ENCODE measurements at places on chromosomes 6 and 20.

- DNase-seq = no peak
Measured at GRCh38 chr6:4093288-4093687, 14.4 kb upstream of the FAM217A start.

GRCh38 chr20:58155148-58155925 lies 73.1 kb downstream of the ANKRD60 start:
- no peak for DNase-seq

GRCh38 chr20:49568278-49569151 lies 578 bp upstream of the PTGIS start:
- no peak for DNase-seq

GRCh38 chr20:10758446-10758845 lies 84.6 kb upstream of the JAG1 start:
- no peak for DNase-seq

DNA sequence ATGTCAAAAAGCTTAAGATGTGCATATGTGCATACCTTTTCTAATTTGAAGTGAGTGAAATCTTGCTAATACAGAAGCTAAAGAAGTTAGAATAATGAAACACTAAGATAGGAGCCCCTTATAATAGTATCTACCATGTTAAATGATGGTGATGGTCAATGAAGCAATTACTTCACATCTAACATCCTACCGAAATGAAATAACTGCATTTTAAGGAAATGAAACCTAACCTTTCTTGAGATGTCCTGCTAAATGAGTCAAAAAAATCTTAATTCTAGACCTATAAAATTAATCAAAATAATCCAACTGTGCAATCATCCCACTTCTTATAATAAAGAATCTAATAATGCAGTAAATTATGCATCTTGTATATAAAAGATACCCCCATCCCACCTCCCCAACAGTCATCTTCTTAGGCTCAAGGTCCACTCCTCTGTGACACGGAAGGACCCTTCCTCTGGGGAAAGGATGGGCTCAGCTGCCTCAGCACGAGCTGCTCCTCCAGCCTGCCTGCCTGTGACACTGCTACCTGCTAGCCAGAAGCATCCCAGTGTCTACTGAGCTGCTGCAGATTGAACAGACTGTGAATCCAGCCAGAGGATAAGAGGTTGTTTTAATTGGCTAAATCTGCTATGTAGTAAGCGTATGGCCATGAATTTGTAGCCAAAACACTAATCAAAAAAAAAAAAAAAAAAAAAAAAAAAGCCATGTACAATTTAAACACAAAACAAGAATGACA lies 129.6 kb upstream of the BEND3 start:
- DNase-seq = no peak

DNA sequence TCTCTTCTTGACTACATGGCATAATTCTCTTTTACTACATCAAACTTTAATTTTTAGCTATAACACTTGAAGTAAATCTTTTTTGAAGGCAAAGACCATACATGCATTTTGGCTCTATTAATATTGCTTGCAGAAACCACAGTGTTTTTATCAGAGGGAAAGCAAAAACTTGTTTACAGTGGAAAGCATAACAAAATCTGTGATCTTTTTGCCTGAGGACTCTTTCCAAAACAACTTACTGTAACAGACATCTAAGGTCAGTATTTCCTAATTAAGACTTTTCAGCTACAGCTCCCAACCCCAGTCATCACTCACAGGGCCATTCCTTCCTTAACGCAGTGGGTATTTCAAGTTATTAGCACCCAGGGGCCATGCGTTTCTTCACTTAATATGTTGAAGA lies 274.7 kb downstream of the CDKAL1 start:
- no peak for DNase-seq

DNA sequence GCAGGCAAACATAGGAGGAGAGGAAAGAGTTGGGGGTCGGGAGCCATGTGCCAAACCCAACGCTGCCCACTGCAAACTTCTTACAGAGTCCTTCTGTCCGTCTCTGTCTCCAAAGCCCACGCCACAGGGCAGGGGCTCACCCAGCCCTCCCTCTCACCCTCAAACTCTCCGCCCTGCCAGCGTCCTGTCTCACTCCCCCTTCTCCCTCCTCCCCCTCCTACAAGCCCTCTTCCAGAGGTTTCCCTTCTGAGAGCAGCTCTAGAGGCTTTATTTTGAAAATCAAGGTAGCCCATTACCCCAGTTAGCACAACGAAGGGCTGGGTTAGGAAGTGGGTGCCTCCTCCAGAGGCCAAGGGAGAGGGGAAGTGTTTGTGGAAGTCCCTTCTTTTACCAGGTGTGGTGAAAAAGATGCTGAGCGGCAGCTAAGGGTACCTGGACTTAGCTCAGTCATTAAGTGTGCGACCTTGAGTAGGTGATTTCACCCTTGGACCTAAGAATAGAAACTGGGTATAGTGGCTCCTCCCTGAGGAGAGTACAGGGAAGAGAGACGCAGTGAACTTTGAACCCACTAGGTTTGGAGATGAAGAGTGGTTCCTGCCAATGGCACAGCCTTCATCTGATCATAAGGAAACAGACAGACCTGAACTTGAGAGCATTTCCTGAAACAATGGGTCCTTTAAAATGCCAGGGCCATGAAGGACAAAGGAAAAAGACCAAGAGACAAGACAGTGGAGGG lies 123.8 kb downstream of the BANF2 start:
- no peak for DNase-seq

- no peak for DNase-seq
Measured at GRCh38 chr6:89298680-89299465, 16.2 kb downstream of the GABRR2 start.

DNA sequence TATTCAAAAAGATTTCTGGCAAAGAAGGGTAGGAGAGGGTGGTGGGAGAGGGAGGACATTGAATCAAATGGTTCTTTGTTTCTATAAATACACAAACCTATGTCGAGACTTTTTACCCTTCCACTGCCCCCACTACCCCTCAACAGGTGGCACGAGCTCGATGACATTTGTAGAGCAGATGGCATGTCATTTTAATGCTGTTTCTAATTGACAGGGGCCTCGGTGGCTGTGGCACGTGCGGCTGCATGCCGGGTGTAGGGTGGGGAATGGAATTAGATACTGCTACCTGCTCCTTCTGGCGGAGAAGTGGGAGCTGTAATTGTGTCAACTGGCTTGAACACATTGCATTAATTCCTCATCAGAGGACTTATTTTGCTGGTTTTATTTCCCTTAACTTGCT lies 29.1 kb upstream of the SASH1 start:
- DNase-seq = no peak

DNA sequence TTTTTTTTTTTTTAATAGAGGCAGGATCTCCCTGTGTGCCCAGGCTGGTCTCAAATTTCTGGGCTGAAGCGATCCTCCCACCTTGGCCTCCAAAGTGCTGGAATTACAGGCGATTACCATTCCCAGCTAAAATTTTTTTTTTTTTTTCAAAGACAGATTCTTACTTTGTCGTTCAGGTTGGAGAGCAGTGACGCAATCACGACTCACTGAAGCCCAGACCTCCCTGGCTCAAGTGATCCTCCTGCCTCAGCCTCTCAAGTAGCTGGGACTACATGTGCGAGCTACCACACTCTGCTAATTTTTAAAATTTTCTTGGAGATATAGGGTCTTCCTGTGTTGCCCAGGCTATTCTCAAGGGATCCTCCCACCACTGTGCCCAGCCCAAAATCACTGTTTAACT lies 58.0 kb upstream of the MYO6 start:
- no peak for DNase-seq

- no peak for DNase-seq
Measured at GRCh38 chr20:50487397-50487796, 22.8 kb upstream of the PTPN1 start.

DNA sequence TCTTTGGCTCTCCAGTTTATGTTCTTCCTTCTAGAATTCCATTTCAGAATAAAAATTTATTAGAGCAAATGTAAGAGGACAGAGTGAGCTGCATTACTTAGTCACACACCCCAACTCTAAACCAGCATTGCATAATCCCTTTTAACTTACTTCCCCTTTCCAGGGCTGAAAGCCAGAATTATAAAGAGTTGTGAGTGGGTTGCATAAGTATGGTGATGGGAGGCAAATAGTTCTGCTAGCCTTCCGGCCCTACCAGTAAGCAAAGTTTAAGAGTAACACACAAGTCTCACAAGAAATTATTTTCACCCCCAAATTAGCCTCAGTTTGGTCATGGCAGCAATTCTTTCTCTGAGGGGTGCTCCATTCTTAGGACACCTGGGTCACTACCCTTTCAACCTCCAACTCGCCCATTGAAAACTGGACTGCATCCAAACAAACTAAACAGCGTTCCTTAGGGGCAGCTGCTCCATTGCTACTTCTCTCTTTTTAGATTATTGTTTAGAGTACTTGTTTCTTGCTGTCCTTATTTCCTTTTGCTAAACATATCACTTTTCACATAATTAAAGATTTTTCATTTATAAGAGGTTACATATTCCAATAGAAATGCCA lies 1.6 kb downstream of the KIAA0408 start:
- DNase-seq = peak; percentile 82

DNA sequence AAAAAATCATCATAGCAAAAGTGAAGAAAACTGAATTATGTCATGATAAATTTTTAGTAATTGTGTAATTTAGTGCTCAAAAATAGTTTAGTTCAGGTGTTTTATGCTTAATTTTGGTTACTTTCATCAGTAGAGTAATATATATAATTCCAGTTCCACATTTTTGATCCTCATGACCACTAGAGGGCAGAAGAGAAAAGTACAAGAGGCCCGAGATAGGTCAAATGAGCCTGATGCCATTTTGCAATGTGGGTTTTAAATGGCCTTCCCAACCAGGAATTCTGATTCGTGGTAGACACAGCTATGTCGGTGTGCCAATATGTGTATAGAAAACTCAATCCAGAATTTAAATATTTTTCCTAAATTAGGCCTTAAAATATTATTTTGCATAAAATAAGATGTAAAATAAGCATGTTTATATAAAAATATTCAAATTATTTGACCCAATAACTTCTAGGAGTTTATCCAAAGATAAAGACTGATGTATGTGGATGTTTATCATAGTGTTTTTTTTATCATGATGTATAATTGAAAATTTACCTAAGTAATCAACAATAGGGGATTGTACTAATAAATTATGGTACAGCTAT lies 159.7 kb upstream of the RPS6KA2 start:
- peak; percentile 81 for DNase-seq

- no peak for DNase-seq
Measured at GRCh38 chr6:43742931-43743632, 26.9 kb upstream of the VEGFA start.

DNA sequence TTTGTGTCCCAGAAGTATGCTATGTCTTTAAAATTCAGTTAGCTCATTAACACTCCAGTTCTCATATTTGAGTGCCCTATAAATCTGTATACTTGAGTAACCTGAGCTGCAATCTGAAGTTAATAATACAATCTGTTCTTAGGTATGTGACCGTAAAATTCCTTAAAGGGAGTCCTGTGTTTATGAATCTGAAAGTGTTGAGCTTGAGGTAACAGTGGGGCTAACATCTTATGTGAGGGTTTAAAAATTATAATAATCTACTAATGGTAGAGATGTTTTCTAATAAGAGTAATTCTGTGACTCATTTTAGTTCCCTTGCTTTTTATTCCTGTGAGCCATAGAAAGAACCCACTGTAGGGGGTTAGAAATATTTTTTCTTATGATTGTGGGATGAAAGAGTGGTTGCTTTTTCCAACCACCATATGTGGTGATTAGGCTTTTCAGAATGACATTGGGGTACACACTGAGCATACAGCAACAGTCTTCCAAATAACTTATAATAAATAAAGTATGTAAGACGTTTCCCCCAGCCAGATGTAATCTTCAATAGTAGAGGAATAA lies 121.2 kb downstream of the BCKDHB start:
- DNase-seq = no peak

GRCh38 chr6:62570372-62570771 lies 284.3 kb upstream of the KHDRBS2 start:
- DNase-seq = no peak

DNA sequence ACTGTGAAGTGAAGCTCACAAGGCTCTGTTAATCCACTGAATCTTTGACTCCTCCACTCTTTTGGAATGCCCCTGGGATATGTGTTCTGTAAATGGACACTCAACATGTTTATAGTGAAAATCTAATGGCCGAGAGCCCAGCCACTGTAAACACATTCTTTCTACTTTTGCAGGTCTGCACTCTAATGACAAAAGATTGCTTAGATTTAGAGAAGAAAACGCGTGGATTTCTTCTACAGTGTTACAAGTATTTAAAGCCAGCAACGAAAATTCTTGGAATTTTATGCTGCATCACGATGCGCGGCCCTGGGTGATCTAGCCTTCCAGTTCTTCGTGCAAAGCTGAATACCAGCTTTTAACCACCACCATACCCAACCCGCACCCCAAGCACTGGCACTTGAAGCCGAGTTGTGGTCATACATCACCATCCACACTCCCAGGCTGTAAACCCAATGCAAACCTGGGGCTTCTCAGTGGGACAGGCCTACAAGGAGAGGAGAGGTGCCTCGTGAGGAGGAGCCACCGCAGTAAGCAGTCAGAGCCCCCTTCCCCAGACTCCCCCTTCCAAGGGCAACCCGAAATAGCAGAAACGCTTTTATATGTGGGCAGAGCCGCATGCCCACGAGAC lies 3.7 kb upstream of the FOXO3 start:
- DNase-seq = no peak

- DNase-seq = no peak
Measured at GRCh38 chr20:49518576-49518975, 36.1 kb upstream of the KCNB1 start.

DNA sequence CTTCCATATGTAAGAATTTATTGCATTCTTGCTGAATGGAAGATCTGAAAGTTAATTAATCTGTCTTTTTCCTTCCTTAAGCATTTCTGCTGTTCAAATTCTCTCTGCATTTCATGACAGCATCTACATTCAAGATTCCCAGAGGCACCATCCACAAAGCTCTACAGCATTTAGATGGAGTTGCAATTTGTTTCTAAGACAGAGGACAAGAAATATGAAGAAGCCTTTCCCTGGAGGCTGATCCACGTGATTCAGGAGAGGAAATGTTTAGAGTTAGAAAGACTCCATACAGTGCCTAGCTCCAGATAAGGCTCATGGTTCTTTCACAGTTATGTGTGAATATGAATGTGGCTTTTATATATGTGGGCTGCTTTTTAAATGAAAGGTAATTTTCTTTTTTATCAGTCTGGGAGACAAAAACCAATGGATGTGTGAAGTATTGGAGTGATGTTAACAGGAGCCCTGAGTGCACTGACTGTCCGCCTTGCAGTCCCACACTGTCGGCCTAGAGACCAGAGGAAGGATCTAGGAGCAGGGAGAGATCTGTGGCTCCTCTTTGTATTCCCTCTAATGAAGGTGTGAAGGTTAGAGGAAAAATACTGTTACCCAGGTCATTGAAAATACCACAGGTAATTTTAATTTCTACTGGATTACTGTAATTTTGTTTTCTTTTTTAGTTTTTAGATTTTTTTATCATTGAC lies 686.6 kb upstream of the GJE1 start:
- no peak for DNase-seq

Data from suppressor macrophage treated with lipopolysaccharide for 1 hour (primary cell).